Midbrain (tissue), 1 donor: ENCODE measurements at places on chromosomes 16 and 17.

GRCh38 chr17:51133365-51133764, 12.7 kb upstream of the SPAG9 start:
- no peak for DNase-seq

- DNase-seq, result no peak
Measured at GRCh38 chr16:79929260-79929965, 328.9 kb upstream of the MAF start.

DNA sequence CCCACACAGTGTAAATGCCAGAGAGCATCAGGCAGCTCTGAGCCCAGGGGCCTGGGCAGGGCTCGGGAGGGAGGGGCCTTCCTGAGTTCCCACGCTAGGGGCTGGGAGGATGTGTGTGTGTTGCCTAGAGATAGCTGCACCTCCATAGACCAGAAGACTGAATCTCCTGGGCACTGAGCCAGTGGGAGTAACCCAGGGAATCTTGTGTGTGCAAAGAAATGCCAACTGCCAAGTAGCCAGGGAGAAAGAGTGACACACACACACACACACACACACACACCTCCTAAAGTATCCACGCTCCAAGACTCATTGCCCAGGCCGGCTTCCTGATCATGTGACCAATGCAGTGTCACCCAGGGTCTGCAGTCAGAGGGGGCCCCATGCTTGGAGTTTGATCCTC, 166.2 kb upstream of the RPL38 start:
- DNase-seq, result no peak

DNA sequence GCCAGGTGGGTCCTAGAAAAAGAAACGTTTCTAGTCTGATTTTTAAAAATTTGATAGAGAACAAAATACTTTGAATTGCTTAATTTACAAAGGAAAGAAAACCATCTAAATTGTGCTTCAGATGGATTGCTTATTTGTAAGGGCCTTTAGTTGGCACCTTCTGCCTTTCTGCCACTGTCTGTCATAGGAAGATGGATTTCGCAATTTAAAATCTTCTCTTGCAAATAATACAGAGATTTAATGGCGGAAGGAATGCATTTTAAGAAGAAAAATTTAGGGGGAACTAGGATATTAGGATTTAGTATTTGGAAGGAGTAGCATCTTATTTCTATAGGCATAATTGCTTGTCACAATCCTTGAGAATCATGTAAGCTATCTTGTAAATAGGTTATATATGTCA, 175.5 kb upstream of the RBL2 start:
- no peak for DNase-seq

DNA sequence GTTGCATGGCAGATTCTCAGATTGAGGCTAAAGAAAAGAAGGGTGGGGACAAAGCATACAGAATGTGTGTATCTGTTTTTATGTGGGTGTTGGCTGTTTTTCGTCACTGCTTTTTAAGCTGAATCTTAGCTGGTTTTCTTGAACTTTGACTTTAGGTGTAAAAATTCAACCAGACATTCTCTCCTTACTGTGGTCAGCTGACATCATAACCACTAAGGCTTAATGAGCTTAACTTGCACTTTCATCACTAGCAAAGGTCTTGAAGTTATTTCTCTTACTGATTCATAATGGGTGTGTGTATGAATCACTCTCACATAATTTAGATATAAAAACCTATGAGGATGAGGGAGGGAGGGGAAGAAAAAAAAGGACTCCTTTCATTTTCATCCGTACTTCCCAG, 4.0 kb upstream of the CDC6 start:
- DNase-seq, result no peak

GRCh38 chr17:9648521-9649110, 3.3 kb downstream of the USP43 start:
- DNase-seq, result no peak

DNA sequence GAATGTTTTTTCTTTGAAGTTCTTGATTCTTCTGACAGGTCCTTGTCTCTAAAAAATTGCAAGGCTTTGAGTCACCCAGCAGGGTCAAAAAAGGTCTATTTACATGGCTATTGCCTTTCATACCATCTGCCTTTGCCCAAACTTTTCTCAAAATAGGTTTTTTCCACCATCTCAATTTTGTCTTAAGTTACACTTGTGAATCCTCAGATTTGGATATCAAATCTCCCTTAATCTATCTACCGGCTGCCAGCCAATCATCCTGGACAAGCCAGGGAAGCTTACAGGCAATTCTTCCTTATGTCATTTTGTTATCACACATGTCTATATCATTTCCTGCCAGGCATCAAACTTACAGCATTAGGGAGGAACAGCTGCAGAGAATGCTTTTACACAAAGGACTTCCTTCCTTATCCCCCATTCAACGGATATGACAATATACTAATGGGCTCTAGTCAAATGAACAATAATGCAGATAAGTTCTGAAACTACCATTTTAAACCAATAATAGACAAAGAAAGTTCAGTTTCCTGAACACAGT, 104.1 kb upstream of the CORO6 start:
- no peak for DNase-seq

DNA sequence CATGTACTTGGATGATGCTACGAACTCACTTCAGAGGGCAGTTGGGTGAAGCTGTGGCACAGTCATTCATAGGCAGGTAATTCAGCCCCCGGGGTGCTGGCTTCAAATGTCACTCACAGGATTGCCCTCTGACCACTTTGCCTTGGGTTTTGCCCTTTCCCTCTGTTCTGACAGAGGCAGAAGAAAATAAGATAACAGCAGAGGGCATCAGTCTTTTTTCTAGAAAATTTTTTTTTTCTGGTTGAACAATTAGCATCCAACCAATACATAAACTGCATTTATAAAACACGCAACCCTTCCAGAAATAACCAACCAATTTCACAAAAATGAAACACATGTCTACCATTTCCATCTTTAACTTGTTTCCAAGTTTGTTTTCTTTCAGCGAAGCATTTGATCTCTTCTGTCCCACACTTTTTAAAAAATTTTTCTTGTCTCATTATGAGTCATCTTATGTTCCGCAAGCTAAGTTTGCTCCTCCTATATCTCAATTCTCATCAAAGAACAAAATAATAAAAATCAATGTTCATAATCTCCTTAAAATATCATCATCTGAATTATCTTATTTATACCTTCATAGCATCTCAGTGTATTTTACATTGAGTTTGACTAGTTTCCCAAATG, 15.6 kb downstream of the NACA2 start:
- DNase-seq, result no peak
